AG10803 (cell line): ENCODE measurements at places on chromosomes 16 and 17.

DNA sequence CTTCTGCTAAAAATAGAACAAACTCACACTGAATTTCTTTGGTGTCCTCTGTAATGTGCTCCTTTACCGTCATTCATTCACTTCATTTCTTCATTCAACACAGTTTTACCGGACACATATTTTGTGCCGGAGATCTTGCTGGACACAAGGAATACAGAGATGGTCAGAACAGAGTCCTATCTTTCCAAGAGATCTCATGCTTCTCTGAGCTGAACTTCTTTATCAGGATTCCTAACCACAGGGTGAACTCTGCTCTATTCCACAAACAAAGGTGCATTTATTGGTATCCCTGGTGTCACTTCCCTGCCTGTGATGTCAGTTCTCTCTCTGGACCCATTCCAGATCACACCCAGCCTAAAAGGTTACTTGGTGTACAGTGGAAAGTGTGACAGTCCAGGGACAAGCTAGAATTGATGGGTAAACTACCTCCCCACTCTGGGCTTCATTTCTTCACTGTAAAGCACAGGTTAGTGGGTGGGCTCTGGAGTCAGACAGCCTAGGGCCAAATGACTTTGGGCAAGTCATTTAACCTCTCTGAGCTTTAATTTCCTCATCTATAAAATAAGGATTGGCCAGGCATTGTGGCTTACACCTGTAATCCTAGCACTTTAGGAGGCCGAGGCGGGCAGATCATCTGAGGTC is 4.2 kb downstream of the IFI35 start:
- no peak for DNase-seq

- DNase-seq, result peak; percentile 53
Observed at GRCh38 chr16:16861546-16861945, 482.6 kb downstream of the NPIPA7 start.

GRCh38 chr17:1742371-1743087 is at the start of gene SERPINF2:
Gene SERPINF2, plus strand, starts transcription at chr17:1742871. Its CDS starts 2,125 bp downstream, at chr17:1744996.
- DNase-seq, result no peak

DNA sequence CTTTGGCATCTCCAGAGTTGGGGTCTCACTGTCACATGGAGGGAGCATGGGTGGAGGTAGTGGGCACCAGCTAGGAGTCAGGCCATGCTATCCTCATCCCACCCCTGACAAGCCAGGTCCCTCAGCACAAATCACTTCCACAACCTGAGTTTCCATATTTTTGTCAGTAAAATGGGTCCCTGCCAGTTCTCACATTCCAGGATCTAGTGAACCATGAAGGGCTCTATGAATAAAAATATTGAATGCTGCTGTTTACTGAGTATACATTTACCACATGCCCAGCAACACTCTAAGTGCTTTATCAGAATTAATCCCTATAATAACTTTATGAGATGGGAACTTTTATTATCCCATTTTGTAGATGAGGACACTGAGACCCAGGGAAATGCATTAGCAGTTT is 16.8 kb downstream of the SEZ6 start:
- no peak for DNase-seq

DNA sequence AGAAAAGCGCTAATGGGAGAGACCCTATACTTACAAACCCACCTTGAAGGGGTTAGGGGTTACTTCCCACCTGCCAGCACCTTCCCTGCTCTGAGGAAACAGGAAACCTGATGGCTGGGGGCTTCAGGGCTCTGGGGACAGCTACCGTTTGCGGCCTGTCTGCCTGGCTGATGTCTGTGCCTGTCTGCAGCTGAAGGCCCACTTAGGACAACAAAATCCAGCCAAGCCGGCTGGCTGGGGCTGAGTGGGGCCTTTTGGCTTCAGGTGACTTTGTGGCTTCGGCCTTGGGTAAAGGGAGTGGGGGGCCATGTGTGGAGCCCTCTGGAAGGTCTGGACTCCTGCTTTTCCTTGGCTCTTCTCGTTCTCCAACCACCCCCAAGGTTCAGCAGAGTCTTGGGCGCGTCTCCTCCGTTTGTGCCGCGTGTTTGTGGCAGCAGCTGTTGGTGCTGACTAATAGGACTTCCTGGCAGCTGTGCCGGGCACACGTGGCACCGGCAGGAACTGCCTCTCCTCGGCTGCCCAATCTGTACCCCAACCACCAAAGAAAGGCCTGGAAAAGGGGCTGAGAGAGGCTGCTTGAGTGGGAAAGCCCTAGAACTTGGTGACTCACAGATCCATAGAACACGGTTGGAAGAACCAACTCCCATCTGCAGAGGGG is 186.7 kb downstream of the MSI2 start:
- DNase-seq, result peak; percentile 26

DNA sequence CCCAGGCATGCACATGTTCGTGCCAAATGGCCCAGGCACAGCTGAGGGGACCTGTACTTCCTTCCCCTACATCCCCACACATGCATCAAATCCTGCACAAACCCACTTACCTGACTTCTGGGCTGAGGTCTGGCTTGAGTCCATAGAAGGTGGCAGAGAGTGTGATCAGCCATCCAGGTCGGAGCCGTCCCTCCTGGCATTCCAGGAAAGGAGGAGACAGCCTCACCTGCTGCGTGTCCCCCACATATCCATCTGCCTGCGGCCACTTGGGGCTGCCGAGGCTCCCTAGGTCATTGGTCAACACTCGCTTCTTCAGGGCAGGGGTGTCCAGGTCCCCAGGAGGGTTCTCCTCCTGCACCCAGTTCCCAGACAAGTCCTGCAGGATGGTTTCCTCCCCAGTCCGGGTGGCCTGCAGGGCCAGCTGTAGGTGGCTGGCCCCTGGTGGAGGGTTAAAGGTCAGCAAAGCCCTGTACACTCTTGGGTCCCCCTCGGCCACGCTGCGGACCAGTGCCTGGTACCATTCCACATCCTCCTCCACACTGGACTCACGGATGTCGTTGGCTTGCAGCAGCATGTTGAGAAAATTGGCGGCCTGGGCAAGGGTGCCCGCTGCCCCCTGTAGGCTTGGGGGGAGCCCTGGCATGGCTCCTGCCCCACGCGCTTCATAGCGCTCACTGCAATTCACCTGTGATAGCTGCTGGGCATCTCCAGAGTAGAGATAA is 709 bp downstream of the GPR179 start:
- DNase-seq, result no peak

- DNase-seq, result no peak
Observed at GRCh38 chr16:89484923-89485679, 5.3 kb downstream of the ANKRD11 start.

DNA sequence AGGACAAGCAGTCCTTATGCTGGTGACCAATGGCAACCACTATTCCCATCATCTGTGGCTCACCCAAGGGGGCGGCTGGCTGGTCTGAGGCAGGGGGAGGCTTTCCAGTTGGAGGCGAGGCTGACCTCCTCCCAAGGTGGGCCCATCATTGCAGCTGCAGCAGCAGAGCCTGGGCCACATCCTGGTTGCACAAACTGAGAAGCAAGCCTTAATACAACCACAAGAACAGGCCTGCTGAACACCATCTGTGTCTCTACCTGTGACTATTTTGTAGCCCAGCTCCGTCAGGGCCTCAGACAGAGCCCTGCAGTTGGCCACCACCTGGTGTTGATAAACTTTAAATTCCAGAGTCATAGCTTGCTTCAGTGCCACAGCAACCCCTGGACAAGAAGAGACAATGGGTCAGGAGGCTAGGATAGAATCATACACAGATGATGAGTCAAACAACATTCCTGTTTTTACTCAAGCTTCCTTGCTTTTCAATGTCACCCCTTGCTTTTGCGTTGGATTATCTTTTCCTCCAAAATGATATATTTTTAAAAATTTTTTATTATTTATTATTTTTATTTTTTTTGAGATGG is 17.9 kb downstream of the SMCR8 start:
- peak; percentile 31 for DNase-seq

DNA sequence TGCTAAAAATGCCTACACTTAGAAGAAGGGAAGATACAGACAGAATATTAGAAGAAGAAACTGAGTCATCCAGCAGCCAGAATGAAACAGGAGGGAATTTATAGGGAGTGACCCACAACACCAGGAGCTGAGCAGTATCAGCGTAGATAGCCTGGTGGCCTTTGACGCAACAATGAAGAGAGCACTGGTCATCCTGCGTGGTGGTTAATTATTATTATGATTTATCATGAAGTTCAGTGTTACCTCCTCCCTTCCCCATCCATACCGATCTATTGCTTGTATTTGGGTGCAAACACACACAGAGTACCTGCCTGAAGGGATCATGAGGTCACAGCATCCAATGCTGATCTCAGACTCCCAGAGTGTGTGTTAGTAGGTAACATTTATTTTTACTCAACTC is 38.5 kb downstream of the ERCC4 start:
- DNase-seq, result no peak

DNA sequence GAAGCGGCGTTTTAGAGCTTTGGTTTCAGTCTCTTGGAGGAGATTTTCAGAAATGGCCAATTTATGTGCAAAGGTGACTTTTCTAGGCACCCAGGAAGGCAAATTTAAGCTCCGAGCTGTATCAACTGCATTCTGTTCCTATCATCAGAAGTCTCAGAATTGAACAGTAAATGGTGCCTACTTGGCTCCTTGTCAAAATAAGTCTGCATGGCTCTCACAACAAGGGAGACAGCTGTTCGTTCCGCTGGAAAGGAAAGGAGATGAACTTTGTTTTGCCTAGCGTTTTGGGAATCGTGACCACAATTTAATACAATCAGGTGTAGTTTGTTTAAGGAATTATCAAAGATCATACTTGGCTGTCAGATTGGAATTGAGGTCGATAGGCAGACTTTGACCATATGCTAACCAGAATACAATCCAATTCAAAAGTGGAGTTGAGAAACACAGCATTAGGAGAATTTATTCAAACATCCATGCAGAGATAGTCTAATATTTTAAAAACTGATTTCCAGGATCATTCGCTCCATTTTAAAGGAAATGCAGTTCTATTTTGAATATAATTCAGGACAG is 139.4 kb downstream of the CPPED1 start:
- no peak for DNase-seq

- no peak for DNase-seq
Observed at GRCh38 chr16:19400711-19401110, 17.0 kb upstream of the TMC5 start.

DNA sequence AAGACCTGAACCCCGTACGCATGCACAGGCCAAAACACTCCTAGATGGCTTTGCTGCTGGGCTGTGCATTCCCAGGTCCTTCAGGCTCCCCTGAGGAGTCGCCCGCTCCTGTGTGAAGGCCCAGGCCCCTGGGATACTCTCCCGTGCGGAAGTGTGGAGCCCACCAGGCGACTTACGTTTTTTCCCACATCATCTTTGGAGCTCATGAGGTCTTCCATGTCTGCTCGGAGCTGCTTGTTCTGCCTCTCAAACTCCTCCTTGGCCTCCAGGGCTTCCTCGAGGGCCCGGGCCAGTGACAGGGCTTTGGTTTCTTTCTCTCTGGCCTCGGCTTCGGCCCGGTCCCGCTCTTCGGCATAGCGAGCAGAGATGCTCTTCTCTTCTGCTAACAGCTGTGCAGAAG is 56.4 kb downstream of the NDEL1 start:
- no peak for DNase-seq
